Activated gamma-delta T cell treated with Interleukin-2 at 50 U/mL for 16 hours (primary cell): ENCODE measurements at places on chromosomes 11 and 22.

GRCh38 chr22:29320546-29320945 is 5.0 kb upstream of the RASL10A start:
- DNase-seq: no peak

GRCh38 chr11:93700830-93701229 is 39.3 kb downstream of the CEP295 start:
- no peak for DNase-seq

DNA sequence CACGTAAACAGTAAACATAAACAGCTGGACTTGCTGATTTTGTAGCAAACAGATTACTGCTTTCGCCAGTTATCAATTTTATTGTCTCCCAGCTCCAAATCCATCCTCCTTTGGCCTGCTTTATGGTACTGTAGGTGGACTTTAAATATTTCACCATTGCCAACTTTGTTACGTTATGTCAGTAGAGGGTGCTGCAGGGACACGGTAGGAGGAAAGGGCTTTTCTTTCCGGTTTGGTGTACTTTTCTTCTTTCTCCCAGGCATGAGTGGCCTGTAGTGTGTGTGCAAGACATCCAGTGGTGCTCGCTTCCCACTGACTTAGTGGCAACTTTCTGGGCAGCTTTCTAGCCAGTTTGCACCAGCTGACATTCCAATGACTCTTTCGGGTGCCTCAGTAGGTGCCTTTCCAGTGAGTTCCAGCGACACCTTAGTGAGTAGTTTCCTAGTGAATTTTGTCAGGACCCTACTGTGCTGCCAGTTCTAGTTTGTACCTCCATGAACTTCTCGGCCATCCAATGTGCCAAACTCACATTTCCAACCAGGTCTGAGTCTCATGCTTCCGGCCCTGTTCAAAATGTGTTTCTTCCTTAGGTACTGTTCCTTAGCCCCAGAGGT is 267.6 kb upstream of the TENM4 start:
- no peak for DNase-seq

DNA sequence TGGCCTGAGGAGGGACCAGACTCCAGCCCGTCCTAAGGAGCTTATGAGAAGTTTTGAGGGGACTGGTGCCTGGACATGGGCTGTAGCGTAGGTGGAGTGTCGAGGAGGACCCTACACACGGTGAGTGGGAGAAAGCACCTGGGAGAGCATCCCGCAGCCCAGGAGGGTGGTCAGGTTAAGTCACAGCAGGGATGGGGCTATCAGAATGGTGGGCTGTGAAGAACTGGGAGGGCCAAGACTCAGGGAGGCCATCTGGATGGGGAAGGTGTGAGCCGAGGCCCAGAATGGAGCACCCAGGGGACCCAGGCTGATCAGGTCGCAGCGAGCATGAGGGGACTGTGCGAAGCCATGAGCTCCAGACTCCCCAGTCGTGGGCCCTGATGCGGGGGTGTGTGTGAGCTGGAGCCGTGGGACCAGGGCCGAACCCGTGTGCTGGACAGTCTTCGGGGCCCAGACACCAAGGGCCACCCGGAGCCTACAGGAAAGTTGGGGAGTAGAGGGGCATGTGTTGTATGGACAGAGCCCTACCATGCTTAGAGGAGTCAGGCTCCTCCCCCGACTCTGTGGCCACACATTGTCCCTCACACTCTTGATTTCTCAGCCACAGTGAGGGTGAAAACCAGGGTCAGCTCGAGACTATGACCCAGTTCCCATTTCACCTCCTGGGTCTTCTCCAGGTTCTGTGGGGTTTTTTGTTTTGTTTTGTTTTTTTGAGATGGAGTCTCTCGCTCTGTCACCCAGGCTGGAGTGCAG is 54.3 kb downstream of the BCR start:
- DNase-seq: no peak

DNA sequence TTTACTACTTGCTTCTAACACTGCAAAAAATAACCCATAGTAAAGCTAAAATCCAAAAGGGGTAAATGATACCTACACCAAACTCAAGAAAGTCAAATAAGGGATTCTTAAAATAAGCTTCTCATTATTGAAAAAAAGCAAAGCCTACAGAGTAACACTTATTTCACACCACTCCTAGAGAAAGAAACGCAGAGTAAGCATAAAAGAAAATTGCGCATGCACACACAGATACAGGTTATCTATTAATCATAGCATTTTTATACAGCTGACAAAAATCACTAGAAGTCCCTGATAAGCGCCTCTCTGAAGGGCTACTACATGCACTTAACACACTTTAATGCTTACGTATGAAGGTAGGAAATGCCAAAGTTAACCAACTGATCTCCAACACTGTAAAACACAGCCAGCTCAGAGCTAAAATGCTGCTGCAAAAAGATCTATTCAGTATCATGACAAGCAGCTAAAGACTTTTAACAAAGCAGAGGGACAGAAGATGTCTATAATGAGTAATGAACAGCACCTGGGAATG is 14.0 kb downstream of the RBFOX2 start:
- no peak for DNase-seq

DNA sequence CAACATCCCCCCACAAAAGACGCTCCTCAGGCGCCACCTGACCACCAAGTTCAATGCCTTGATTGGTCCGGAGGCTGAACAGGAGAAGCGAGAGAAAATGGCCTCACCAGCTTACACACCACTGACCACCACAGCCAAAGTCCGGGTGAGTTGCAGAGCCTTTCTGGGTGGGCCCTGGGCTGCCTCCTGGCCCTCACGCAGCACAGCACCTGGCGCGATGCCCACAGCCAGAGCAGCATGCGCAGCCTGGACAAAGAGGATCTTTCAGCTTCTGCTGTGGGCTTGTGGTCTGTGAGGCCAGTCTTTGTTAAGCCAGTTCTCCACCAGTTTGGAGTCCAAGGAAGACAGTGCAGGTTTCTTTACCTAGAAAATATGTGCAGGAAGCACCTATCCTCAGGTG is 21.6 kb downstream of the CYB5R2 start:
- no peak for DNase-seq

DNA sequence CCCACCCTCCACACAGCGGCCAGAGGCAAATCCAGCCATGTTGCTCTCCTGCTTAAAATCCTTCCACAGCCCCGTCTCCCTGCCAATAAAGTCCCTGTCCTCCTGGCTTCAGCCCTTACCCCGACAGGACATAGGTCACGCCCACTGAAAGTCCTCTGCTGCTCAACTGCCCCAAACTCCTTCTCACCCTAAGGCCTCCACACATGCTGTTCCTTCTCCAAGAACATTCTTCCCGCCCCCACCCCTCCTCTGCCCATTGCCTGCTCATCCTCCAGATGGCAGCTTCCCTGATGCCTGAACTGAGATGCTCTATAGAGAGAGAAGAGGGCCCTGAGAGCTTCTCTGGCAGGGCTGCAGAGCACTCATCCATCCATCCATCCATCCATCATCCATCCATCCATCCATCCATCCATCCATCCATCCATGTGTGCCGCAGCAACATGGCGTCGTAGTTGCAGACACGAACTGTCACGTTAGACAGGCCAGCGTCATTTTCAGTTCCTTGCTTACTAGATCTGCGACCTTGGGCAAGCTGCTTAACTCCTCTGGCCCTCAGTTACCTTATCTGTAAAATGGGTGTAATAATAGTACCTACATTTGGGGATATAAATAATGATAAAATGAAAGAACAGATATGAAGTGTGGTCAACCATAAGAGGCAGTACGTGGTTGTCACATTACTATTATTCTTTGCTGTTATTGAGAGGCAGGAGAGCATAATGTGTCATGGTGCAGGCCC is 9.4 kb downstream of the NPTXR start:
- no peak for DNase-seq
